ENCODE measurements at places on chromosomes 12 and 14.

GRCh38 chr12:53929527-53929926, 9.1 kb upstream of the HOXC13 start:
- DNase-seq = no peak

DNA sequence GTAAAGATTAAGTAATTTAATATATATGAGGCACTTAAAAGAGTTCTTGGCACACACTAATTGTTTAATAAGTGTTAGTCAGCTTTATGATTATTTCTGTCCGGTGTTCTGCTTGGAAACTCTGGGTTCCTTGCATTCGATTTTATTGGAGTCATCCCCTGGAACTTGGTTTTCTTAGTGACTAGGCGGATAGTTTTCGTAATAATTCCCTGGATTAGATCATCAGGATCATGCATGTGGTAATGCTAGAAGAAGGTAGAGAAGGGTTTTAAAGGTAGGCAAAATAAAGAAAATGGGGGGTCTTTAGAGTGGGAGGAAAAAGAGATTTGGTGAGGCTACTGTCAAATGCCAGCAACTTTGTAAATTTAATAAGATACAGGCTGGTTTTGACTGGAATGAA, 88.4 kb downstream of the MYF5 start:
- no peak for DNase-seq

DNA sequence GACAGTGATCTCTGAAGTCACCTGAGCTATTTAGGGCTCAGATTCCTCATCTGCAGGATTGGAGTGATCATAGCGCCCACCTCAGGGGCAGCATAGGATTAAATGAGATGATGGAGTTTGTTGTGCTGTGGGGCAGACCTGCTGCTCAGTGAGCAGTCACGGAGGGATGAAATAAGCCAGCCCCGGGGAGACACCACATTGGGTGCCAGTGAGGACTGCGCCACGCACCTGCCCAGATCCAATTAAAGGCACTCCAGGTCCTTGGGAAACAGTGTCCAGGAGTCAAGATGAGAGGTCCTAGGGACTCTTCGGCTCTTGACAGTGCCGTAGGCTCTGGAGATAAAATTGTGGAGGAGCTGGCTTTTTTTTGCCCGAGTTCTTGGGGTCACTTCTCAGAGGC, 166.2 kb downstream of the ADGRD1 start:
- no peak for DNase-seq

DNA sequence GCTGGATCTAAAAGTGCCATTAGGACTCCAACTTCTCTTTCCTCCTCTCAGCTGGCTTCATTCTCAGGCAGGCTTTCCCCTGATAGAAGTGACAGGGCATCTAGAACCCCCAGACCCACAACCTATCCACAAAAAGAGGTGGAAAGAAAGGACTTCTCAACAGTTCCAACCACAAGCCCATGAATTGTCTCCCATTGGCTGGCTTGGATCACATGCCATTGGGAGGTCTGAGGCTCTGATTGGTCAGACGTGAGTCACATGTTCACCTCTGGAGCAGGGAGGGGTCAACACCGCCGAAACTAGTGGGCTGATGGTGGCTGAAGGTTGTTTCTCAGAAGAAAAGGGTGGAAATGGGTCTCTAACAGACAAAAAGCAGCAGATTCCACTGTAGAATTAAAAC, 47.2 kb downstream of the DRAM1 start:
- DNase-seq = peak; percentile 49

DNA sequence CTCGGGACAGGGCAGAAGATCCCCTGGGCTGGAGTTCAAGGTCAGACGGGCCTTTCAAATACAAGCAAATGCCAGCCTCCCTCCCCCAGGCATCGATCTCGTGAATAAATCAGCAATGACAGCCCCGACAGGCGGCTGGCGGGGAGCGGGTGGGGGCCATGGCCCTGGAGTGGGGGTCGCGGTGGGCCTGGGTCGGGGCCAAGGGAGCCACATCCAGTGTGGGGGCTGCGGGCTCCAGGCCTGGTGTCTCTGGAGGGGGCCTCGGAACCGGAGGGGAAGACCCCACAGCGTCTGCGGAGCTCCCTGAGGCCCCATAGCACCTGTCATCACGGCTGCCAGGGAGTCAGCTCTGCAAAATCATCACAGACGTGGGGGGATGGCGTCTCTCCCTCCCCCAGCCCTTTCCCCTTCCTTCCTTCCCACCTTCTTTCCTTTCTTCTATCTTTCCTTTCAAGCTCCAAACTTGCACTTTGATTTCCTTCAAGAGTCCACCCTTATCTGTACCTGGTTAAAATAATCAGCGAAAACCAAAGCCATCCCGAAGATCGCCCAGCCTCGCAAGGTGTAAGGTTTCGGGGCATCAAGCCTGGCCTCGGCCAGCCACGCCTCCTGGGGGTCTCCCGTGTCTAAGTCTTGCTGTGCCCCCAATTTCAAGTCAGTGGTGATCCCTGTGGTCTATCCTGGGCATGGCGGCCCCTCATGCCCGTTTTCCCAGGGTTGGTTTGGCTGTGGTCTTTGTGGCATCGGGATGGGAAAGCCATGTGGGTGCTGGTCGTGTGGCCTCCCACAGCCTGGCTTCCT, 92.1 kb downstream of the NOC4L start:
- DNase-seq = no peak

GRCh38 chr14:91400696-91401095, 16.9 kb downstream of the CCDC88C start:
- no peak for DNase-seq

DNA sequence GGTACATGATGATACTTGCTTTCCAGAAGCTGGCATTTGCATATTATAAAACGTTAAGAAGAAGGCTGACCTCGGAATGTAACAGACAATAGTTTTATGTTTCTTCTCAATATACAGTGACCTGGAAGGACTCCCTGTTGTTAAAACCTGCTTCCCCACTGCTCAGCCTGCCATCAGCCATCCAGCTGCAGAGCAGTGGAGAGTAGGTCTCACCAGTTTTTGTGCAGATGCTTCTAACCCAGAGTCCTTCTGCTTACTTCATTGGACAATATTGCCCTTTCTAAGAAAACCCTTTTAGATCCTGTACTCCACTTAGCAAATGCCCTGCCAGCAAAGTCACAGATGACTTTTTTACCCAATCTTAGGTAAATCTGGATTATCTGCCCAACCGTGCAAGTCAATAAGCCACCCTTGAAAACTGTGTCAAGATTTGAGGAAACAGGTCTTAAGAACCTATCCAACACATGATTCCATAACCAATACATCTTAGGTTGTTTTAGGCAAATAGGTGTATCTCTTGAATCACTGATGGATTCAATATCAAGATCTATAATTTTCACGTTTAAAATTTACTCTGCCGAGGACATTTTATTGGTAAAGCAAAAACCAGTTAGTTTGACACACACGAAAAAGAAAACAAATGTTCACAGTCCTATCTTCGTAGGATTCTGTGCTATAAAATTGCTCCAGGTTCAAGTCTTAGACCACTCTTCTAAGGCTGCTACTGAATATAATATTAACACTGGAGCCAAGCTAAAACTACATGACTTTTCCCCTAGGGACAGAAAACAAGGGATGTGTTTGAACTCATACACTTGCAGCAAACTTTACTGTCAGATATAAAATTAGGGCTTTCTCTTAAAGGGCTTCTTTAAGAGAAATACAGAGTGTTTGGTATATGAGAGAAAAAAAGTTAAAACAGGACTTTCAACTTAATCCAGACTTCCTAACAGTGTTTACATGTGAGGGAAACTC, 5.7 kb downstream of the PHLDA1 start:
- DNase-seq = peak; percentile 59

DNA sequence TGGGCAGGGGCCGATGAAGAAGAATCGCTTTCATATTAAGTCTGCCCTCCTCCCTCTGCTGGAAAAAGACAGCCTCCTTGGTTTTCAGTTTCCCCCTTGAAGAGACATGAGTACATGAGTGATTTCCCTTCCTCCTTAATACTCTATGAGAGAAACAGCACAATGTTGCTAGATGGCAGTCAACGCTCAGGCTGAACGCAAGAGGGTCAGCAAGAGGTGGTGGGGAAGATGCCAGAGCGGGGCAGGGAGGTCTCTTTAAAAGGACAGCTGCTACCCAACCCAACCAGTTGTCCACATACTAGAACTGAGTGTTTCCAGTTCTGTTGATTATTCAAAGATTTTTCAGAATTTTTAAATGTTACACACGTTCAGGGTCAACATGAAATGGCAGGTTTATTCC, 22.8 kb downstream of the CRACR2A start:
- no peak for DNase-seq

- DNase-seq = no peak
Measured at GRCh38 chr12:1838205-1838993, 18.0 kb downstream of the LRTM2 start.

DNA sequence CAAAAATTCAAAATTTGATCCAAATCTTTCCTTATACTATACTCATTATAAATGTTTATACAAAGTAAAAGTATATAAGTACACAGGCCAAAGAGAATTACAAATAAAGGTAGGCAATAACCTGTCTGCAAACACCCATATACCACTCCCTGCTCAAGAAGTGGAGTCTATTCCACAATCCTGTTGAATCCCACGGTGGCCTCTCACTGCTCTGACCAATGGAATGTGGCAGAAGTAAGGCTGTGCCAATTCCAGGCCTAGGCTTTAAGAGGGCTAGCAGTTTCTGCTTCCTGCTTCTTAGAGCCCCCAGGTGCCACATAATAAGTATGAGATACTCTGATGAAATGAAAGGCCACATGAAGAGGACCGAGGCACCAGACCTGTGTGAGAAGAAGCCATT, 79.8 kb upstream of the CFL2 start:
- DNase-seq = no peak

GRCh38 chr12:107917912-107918800, 143.7 kb downstream of the ASCL4 start:
- peak; percentile 10 for DNase-seq

- no peak for DNase-seq
Measured at GRCh38 chr12:25689996-25690501, 137.0 kb upstream of the LMNTD1 start.

DNA sequence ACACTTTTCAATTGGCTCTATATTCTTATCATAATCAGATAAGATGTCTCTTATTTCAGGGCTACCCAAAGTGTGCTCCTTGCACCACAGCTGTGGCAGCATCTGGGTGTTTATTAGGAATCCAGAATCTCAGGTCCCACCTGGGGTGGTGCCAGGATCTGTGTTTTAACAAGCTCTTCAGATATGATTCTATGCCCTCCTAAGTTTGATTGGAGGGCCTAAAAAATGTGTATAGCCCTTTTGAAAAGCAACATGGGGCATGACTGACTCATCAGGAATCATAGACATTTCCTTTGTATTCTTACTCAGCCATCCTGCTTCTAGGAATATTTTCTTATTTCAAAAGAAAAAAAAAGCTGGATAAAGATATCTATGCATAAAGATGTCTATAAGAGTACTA, 103.1 kb downstream of the HELB start:
- peak; percentile 38 for DNase-seq

GRCh38 chr14:94936901-94937685, 167.2 kb upstream of the GSC start:
- DNase-seq = no peak

- no peak for DNase-seq
Measured at GRCh38 chr12:122929148-122929538, 33.2 kb upstream of the VPS37B start.

DNA sequence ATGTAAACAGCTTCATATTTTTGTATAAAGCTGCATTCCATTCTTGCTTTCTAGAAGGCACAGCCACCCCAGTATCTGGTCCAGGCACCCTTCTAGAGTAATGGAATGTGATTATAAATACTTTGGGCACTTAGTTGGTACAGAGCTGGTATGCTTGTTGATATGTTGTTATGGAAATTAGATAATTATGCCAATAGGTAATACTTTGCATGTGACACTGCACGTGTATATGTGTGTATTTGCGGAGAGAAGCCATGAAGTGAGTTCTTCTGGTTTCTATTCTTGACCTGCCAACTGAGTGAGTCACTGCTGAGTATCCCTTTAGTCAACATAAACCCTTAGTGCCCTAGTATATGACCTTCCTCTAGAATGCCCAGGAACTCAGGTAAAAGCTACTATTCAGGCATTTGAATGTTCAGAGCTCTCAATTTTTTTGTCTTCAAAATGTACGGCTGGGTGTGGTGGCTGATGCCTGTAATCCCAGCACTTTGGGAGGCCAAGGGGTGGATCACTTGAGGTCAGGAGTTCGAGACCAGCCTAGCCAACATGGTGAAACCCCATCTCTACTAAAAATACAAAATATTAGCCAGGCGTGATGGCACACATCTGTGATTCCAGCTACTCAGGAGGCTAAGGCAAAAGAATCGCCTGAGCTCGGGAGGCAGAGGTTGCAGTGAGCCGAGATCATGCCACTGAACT, 6.2 kb upstream of the TCP11L2 start:
- DNase-seq = peak; percentile 65

DNA sequence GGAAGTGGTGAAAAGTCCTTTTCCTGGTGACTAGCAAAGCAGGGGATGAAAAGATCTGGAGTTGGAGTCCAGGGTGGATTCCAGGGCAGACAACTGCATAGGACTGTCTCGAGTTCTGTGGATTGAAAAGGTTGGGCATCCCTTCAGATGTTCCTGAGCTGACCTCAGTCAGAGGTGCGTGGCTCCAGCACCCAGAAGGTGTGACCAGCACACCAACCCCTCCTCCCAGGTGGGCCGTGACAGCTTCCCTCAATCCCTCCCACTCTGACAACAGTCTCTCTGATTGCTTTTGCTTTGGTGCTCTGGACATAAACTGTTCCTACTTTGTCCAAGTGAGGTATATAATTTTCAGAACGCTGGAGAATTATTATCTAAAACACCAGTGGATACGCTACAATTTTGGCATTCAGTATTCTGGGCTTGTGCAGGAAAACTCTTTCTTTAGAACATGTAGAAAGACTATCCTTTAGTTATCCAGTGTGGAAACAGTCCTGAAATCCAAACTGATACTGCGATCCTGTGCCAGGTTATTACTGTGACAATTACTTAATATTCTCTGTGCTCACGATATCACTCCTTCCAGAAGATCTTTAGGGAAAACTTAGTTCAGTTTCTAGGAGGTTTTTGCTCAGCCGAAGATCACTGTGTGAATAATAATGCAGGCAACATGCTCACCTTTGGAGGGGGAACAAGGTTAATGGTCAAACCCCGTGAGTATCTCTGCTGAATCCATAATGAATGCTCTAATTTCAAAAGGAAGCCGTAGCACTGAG, 87.9 kb downstream of the DAD1 start:
- DNase-seq = no peak

- no peak for DNase-seq
Measured at GRCh38 chr12:8622646-8623045, 10.0 kb upstream of the AICDA start.

DNA sequence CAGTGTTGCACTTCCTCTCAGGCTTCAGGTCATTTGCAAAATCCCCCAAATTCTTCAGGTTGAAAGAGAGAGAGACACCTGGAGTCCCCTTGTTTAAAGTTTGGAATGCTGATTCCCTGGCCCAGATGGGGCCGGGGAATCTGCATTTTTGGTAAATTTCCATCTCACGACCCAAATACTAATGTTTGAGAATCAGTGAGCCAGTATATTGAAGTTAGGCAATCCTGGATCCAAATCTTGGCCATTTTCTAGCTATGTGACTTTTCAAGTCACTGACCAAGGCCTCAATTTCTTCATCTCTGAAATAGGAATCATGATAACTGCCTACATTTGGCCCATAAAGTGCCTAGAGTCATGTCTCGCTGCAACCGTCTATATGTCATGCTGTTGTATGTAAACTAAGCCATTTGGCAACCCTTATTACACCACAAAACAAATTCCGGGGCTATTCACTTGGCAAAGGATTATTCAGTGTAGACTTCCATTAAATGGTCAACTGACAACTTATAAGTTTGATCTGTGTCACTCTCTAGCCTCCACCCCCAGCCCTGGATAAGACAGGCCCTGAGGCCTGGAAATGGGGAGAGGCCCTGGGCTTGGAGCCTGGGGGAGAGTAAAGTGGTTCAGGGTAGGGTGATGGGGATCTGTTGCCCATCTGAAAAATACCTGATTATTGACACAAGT, 3.7 kb upstream of the ZFP36L1 start:
- no peak for DNase-seq

- no peak for DNase-seq
Measured at GRCh38 chr12:94284046-94284445, 135.7 kb downstream of the PLXNC1 start.
